ENCODE measurements at places on chromosomes 6 and 20.

- DNase-seq, result no peak
These were observed 31.4 kb upstream of the BACH2 start for GRCh38 chr6:90328004-90328403.

DNA sequence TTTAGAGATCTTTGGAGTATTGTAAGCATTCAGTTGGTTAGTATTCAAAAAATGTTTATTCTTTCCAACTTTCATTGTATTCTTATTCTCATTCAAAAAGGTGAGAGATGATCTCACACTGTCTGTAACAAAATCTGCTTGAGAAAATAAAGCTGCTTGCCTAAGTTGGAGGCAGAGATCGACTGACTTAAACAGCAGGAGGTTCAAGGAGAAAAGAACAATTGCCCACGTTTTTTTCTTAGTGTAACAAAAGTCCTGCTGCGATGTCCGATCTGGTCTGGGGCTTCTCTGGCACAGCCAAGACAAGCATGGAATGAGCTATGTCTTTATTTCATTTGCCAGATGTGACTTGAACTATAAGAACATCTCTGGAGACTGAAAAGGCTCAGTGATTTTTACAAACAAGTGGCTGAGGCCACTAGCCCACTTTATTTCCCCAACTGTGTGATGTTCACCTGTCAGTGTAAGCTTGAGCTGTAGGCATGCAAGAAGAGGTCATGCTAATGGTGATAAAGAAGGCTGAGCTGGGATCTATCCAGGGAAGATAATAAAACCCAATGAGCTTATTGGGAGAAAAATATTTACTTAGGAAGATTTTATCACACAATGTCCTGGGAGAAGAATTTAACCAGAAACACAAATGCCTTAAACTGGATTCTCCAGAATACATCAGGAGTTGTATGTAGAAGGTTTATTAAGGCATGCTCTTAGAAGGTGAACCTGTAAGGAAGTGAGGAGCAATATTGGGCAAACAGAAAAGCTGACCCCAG, 580.1 kb upstream of the BTBD3 start:
- DNase-seq, result no peak

GRCh38 chr6:73134588-73134987, 90.7 kb downstream of the KHDC1L start:
- no peak for DNase-seq

- no peak for DNase-seq
These were observed 51.9 kb downstream of the PYGB start for GRCh38 chr20:25299806-25300205.

GRCh38 chr20:49669601-49670189, 44.0 kb downstream of the B4GALT5 start:
- no peak for DNase-seq

DNA sequence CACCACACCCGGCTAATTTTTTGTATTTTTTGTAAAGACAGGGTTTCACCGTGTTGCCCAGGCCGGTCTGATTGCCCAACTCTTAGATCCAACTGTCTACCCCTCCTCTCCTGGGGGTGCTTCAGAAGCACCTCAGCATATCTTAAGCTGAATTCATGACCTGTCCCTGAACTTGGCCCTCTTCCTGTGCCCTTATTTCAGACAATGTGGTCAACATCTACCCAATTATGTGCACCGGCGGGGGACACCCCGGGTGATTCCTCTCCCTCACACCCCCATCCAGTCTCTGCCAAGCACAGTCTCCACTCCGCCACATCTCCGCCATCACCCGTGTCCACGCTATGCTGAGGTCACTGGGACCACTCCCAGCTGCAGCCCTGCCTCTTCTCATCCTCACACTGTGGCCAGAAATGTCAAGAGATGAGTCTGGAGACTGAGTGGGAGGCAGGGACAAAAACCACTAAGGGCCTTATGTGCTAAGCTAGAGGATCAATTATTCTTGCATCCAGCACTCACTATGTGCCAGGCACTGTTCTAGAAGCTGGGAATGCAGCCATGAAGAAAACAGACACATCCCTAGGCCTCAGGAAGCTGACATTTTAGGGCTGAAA, 111.9 kb downstream of the ARMC2 start:
- no peak for DNase-seq

- DNase-seq, result no peak
These were observed 103.9 kb downstream of the IPCEF1 start for GRCh38 chr6:154252678-154253077.

DNA sequence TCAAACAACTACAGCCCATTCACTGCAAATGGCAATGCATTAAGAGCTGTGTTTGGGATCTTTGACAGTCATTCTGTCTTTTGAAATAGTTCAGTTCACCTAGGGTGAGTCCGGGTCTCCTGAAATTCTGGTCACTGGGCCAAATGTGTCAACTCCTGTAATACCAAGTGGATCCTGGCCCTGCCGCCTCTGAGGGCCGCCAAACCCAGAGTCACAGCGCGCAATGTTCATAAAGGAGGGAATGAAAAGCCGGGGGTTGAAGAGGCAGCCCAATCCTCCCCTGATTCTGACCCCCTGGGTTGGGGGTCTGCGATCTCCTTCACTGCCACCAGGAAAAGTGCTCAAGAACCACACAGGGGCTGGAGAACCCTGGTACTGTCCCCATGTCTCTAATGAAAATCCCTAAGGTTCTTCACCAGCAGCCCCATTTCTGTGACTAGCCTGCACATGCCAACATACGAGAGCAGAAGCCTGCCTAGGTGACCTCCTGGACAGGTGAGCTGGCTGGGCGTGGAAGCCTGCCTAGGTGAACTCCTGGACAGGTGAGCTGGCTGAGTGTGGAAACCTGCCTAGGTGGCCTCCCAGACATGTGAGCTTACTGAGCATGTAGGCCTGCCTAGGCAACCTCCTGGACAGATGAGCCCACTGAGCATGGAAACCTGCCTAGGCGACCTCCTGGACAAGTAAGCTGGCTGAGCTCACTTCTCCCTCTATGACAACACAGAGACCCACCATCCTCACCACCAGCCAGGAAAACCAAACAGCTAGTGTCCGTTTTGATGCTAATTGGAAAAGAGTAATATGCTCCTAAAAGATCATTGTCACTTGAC, 16.1 kb upstream of the APMAP start:
- no peak for DNase-seq

DNA sequence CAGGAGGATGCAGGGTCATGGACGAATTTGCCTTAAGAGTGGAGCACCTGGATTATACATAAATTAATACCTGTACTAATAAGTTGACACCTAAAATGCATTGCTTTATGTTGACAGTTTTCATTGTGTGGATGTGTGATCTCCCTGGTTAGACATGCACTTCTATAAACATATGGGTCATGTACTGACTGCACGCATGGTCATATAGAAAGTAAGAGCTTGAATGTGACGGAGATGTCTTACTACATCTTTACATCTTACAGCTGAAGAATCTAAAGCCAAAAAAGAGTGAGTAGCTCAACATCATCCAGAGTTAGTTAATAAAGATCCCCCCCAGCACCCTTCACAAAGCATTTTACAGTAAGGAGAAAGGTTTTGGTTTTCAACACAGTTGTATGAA, 408.4 kb upstream of the JARID2 start:
- DNase-seq, result no peak

GRCh38 chr20:45091366-45091765, 9.6 kb downstream of the KCNS1 start:
- DNase-seq, result no peak

DNA sequence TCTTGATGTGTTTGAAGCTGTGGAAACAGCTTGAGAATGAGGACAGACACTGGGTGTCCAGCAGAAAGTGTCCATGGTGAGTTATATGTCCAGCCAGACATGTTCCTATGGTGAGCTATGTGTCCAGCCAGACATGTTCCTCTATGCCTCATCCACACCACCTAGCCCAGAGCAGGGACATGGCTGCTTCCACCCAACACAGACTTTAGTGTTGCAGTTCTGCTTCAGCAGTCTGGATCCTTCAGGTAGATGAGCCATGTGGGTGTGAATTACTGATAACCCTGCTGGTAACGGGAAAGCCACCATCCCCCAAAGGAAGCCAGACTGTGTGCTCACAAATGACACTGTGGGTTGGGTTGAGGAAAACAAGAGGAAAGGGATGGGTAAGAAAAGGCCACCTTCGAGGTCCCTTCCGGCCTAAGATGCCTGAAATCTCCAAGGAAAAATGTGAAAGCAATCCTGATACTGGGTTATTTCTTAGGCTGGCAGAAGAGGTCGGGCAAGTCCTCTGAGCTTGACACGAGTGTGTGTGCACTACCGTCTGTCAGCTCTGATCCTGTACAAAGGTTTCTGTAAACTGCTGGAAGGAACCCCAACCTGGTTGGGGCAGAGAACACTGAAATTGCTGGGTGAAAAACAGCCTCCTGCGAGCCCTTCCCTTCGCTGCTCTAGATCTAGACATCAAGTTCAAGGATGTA, 77.8 kb downstream of the NINL start:
- no peak for DNase-seq

DNA sequence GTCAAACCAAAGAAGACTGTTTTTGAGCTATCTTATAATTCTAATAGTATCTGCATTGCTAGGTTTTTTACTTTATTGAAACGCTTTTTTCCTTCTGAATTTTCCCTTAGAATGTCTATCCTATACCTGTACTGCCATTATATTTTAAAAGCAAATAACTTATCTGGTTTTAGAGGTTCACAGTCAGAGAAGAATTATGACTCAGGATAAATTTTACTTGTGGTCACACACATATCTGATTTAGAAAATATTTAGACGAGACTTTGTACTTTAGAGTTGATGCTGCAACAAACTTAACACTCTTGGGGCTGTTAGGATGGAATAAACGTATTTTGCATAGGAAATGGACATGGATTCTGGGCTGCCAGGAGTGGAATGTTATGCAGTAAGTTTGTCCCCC, 33.0 kb downstream of the LMBRD1 start:
- DNase-seq, result no peak

DNA sequence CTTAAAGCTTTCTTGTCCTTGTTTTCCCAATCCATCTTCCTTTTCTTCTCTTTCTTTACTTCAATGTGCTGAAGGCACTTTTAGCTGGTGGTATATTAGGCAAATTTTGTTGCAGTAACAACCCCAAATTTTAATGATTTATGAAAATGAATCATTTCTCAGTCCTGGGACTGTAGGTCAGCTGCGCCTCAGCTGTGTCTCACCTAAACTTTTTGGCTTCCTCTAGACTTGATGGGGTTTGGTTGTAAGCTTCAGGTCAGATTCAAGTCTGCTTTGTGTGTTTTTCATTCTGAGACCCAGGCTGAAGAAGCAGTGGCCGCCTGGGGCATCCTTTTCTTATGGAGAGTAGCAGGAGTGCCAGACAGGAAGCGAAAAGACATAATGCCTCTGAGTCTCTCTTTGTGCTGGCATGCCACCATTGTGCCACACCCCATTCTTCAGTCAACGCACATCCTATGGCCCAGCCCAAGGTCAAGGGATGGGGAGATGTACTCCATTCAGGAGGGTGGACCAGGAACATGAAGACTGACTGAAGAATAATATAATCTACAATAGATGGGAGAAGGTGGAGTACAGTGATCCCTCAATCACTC, 28.9 kb upstream of the CD83 start:
- no peak for DNase-seq

DNA sequence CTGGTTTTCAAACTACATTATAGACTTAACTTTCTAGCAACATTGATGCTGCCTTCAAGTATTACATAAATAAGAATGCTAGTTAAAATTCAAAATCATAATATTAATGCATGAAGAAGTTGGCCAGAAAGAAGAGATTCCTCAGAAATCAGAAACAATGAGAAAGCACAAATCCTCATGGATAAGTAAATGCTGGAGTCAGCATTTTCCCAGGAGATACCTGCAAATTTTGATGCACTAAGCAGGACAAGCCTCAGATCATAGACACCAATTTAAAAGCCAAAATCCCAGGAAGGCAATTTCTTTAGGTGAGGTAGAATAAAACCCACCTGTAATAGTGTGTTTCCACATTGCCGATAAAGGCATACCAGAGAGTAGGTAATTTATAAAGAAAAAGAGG, 305.2 kb upstream of the TBX18 start:
- no peak for DNase-seq

DNA sequence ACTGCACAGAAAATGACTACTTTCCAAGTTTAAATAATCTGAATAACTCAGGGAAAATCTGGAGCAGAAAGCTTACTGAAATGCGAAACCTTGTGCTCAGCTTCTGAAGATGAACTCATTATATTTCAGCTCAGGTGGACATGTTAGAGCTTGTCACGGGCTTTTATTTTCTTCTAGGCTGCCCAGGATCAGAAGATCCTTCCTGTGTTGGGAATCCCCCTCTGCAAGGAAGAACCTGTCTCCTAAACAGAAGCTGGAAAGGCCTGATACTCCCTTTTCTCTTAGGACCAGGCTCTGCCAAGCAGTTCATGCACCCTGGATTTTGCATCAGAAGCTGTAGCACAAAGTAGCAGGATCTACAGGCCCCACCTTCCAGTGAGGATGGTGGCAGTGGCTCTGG, 5.1 kb upstream of the SLC2A12 start:
- no peak for DNase-seq

- DNase-seq, result no peak
These were observed 247.9 kb upstream of the RAB32 start for GRCh38 chr6:146295695-146296094.

DNA sequence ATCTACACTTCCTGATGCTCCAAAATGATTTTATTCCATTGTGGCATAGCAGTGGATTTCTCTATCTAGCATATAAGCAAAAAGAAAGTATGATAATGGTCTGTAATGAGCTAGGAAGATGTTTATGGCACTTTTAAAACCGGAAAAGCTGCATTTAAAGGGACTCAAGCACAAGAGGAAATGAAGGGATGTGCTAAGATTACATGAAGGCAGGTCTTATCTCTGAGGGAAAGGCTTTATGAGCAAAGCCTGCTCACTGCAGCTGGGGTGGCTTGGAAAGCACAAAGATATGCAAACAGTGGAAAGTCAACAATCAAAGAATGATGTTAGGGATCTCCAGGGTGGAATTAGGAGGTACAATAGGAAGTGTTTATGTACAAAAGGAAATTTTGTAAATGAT, 138.2 kb downstream of the TENT5A start:
- DNase-seq, result no peak

DNA sequence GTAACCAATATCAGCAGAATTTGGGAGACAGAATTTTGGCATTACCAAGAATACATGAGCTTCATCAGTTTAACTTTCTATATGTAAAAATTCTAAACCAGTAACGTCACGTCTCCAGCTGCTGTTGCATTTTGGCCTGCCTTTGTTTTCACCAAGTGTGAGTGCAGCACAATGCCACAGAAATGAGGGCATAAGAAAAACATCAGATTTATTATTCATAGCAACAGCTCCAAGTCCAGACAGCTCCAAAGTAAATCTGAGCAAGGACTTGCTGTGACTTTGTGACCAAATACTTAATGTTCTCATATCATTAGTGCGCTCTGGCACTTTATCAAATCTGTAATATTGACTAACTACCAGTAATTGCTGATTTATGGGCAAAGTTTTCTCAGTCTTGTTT, 11.0 kb upstream of the FBXL4 start:
- DNase-seq, result no peak

GRCh38 chr6:50565004-50565403, 148.3 kb upstream of the TFAP2D start:
- no peak for DNase-seq

Data from lower lobe of right lung (tissue), 2 donors.